ENCODE measurements at places on chromosomes 13 and 19.
A peak's percentile ranks its signal among the peaks of the same experiment; 100 is the strongest.

GRCh38 chr13:44199627-44200207, 173.9 kb upstream of the SERP2 start:
- no peak for DNase-seq

DNA sequence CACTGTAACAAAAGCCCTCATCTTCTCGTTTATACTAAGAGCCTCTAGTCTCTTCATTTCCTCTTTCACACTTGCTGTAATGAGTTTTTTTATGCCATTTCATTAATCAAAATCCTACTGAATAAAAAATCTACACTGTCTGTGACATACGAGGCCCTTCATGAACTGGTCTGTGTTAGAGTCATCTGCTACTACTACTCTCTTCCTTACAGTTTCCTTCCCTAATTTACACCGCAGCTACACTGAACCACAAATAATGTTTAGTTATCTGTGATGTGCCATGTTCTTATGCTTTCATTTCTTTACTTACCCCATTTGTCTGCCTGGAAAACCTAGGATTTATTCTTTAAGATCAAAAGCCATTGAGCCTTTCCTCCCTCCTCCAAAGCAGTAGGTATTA, 16.0 kb downstream of the UFM1 start:
- DNase-seq: no peak

DNA sequence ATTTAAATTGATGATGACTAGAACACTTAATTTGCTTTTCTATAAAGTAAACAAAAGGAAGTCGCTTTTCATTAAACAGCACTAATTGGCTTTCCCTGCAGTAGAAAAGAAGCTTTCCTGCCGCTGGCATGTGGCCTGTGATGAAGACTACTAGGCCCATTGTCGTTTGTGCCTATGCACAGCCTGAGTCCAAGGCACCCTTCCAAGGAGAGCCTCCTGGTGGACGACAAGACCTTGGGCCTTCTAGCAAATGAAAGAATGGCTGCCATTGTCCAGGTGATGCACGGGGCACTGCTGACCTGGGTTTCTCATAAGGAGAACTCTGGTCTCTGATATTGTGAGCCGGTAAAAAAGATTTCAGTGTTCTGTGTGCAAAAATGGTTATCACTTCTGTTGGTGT, 233.0 kb downstream of the COL4A1 start:
- DNase-seq: no peak

DNA sequence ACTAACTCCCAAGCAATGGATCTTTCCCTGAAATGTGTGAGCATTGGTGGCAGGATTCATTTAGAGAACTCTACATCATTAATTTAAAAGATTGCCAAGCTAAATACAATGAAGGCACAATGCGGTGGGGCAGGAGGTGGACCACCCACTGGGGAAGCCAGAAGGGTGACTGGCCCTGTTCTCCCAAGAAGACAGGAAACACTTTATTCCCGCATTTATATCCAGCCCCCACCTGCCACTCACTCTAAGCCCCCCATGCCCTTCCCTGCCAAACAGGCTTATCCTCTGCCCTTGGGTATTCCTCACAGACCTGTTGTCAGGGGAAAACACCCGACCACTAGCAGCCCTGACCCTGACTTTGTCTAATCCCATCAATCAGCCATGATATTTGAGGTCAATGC, 189.1 kb upstream of the UBL3 start:
- no peak for DNase-seq

DNA sequence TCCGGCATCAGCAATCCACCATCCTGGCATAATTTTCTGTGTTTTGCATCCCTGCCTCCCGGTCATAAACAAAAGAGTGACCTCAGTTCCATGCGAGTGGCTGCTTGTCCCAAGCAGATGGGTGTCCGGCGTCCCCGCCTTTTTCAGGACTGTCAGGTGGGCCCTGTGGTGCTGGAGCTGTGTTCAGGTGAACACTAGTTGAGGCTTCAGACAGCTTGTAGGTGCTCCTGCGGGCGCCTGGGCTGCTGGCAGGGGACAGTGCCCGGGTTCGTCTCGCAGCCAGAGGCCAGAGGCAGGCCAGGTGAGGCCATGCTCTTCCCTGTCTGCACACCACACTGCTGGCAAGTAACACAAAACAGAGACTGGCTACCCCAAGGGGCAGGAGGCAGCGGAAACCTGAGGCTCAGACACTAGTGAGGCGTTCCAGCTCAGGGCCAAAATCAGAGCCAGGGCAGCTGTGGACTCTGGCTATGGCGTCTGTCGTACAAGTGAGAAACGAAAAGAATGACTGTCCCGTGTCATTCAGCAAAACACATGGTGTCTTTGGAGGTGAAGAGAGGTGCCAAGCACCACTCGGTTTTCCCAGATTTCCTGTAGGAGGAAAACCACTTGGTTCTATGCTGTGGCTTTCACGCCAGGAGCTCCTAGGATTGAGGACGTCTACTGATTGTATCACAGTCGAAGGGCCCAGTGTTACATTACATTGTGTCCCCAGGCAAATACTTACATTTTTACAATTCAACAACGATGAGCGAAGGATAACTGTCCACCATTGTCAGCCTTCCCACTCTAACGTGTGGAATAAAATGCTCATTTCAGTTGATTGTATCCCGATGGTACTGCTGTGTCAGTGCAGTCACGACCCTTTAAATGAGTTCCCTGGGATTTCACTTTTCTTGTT, 104.0 kb downstream of the ATP11A start:
- DNase-seq: no peak

DNA sequence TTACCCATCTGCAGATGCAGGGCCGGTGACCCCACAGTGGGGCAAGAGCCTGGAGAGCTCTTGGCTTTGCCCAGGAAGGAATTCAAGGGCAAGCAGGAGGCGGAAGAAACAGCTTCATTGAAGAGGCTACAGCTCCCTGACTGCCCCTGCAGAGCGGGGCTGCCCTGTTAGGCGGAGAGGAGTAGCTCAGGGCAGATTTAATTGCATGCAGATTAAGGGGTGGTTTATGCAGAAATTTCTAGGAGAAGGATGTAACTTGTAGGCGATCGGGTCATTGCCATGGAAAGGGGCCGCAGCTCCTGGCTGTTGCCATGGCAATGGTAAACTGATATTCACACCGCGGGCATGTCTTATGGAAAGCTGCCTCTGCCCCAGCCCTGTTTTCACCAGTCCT, 94.1 kb downstream of the ATP11A start:
- DNase-seq: no peak

GRCh38 chr19:3557461-3558248, at the start of gene MFSD12:
Gene MFSD12, minus strand, starts transcription at chr19:3557586. Its CDS starts 183 bp downstream, at chr19:3557403.
- peak; percentile 73 for DNase-seq

GRCh38 chr13:33351319-33351718, 65.8 kb upstream of the STARD13 start:
- peak; percentile 14 for DNase-seq

Measured in AG09319 (cell line).